ENCODE measurements at places on chromosomes 7 and 10. TPM values are rescaled to one million over a fixed set of nuclear protein-coding genes. Genes with fewer than 3 reads are reported as not detected.

GRCh38 chr7:117322741-117323304 lies at the start of gene WNT2:
WNT2 (minus strand) TSS chr7:117323058; CDS start chr7:117322989, 69 bp downstream.
- no peak for DNase-seq

- DNase-seq: no peak
These were observed 24.1 kb downstream of the FZD1 start for GRCh38 chr7:91288208-91288824.

The DYNC1I1 gene
- total RNA-seq: 0.14 TPM

The C10orf105 gene
- total RNA-seq: not detected

The PTF1A gene
- total RNA-seq: not detected

DNA sequence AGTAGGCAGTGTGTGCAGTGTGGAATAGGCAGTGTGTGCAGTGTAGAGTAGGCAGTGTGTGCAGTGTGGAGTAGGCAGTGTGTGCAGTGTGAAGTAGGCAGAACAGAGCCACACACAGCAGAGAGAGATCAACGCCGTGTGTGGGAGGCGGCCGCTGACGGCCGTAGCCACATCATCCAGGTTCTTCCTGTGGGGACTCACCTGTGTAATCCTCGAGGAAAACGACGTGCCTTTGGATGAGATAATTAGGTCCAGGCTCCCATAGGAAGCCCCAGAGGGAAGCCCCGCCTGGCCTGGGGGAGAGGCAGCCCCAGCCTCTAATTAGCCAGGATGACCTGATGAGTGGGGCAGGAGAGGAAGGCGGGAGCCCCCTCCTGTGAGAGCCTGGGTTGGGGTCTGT lies 25.4 kb downstream of the KNDC1 start:
- DNase-seq: no peak

GRCh38 chr7:102236592-102237287 lies 49.9 kb upstream of the SH2B2 start:
- peak; percentile 1 for DNase-seq

DNA sequence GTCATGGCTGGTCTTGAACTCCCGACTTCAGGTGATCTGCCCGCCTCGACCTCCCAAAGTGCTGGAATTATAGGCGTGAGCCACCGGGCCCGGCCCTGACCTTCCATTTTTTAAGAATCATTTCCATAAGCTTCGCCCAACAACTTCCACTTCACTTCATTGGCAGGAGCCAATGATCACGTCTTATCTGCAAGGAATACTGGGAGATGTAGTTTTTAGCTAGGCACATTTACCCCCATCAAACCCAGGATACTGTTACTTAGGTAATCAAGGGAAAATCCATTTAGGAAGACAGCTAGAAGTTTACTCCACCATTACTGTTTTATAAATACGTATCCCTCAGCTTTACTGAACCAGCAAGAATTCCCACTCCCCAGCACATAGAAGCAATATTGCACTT lies 3.4 kb upstream of the CDK13 start:
- no peak for DNase-seq

DNA sequence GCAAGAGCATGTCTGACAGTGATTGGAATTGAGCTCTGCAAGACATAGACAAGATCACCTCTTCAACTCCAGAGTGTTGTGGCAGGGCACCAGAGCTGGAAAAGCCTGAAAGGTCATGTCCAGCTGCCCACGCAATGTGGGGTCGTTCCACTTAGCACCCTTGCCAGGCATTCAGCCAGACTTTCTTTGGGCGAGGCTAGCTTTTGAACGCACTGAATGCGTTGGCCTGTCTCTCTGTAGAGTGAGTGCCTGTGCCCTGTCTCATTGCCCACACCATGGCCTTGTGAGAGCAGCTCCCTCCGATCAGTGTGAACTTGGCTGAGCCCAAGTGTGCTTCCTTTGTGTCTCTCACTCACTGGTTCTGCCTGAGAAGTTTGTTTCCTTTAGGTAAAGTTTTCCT lies 23.3 kb downstream of the UBTD1 start:
- no peak for DNase-seq

The OR2A5 gene
- total RNA-seq: not detected

DNA sequence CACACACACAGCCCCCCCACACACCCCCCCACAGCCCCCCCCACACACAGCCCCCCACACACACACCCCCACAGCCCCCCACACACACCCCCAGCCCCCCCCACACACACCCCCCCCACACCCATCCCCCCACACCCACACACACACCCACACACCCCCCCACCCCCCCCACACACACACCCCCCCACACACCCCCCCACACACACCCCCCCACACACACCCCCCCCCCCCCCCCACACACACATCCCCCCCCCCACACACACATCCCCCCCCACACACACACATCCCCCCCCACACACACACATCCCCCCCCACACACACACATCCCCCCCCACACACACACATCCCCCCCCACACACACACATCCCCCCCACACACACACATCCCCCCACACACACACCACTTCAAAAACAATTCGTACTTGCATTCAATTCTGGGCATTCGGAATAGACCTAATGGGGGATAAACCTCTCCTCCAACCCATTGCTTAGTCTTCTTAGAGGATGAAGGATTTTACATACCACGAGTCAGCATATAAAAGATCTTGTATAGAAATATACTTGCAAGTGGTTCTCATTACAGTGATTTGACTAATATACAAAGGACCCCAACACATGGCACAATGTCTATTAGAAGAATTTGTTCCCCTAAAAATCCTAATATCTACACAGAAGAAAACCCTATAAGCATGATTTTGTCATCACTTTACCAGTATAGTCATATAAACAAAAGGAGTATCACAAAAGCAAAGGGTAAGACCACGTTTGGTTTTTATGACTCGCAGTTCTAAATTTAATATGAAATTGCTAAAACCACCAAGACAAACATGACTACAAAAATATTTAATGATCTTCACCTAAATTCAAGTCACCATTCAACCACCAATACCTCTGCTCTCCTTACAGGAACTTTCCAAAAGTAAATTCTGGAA lies 80.9 kb downstream of the DIP2C start:
- DNase-seq: no peak
